ENCODE measurements at places on chromosomes 13 and 19. TPM values are rescaled to one million over a fixed set of nuclear protein-coding genes. Genes with fewer than 3 reads are reported as not detected.
A peak's percentile ranks its signal among the peaks of the same experiment; 100 is the strongest.

DNA sequence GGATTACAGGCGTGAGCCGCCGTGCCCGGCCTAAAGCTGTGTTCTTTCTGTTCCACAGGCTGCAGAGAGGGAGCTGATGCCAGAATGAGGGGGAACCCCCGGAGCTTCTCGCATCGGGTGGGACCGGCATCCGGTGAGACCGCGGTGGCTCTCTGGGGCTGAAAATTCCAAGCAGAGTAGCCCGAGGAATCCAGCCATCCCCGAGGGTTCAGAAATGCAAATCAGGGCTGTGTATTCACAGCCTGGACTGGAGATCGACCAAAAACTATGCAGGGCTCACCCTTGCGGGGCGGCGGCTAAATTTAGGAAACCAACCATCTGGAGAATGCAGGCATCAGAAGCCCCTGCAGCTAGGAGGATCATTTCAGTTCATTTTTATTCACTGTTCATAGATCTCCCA lies 99.2 kb downstream of the GNG7 start:
- peak overlapping the region; percentile 40 for H3K27ac ChIP-seq
- peaks cover 21% of the 10 kb centered on the region for H3K27me3 ChIP-seq
- peaks cover 12% of the 10 kb centered on the region for H3K4me1 ChIP-seq
- DNase-seq: no peak

DNA sequence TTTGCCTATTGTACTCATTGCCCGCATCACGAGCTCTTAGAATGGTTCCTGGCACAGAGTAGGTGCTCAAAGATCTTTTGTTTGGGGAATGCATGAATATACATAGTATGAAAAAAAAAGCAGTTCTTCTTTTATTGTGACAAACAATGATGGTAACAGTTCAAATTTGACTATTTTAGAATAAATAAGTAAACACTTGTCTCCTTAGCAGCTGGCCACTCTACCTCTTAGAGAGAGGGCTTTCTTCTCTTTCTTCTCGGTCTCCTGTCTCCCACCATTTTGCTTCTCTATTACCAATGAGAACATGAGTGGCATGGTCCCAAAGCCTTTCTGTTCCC lies 639 bp upstream of the SLAIN1 start:
- peak overlapping the region; percentile 56 for H3K27ac ChIP-seq
- peaks cover 15% of the 10 kb centered on the region for H3K4me1 ChIP-seq
- H3K36me3 ChIP-seq: no peaks in the 10 kb centered on the region
- peak overlapping the region; percentile 63 for H3K4me3 ChIP-seq
- no peaks in the 10 kb centered on the region for H3K27me3 ChIP-seq

DNA sequence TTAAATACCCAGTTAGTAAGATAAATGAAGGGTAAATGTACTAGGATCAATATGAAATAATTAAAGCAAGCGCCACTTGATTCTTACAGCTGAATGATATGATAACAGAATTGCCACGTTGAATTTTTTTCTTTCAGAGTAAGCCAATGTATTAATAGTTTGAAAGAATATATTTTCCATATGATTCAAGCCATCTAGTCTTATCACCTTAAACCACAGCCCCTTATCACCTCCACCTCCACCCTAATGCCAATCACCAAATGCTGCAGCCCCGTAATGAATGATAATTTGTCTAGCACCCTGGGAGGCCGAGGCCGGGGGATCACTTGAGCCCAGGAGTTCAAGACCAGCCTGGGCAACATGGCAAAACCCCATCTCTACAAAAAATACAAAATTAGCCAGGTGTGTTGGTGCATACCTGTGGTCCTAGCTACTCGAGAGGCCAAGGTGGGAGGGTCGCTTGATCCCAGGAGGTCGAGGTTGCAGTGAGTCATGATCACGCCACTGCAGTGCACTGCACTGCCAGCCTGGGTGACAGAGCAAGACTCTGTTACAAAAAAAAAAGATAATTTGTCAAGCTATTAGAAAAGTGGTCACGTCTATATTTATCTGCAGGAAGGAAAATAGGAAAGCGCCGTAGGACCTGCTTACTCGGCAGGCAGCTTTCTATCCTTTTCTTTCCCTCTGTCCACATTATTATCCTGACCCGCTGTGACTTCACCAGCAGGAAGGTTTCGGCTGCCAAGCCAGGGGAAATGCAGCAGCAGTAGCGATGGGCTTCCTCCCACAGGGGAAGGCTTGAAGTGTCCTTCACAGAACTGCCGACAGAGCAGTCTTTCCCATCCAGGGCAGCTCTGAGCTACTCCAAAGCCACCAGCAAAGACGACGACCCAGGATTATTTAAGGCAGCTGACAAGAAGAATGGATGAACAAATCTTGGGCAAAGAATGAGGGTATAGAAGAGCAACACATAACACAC lies 19.7 kb upstream of the CLN5 start:
- no peak overlapping the region for H3K4me3 ChIP-seq
- no peaks in the 10 kb centered on the region for H3K36me3 ChIP-seq
- H3K27me3 ChIP-seq: peaks cover 3% of the 10 kb centered on the region
- DNase-seq: no peak
- H3K27ac ChIP-seq: no peak overlapping the region

The LGALS4 gene
- total RNA-seq: 1.1 TPM

The RDH8 gene
- not detected for total RNA-seq

The TOMM40 gene
- 36.7 TPM for total RNA-seq

The SDHAF1 gene
- total RNA-seq: 28.8 TPM

The ZFP14 gene
- 7.4 TPM for total RNA-seq

All from thymus (tissue), 14 donors.